GM03348 (cell line): ENCODE measurements at places on chromosomes 1 and 21.
A peak's percentile ranks its signal among the peaks of the same experiment; 100 is the strongest.

DNA sequence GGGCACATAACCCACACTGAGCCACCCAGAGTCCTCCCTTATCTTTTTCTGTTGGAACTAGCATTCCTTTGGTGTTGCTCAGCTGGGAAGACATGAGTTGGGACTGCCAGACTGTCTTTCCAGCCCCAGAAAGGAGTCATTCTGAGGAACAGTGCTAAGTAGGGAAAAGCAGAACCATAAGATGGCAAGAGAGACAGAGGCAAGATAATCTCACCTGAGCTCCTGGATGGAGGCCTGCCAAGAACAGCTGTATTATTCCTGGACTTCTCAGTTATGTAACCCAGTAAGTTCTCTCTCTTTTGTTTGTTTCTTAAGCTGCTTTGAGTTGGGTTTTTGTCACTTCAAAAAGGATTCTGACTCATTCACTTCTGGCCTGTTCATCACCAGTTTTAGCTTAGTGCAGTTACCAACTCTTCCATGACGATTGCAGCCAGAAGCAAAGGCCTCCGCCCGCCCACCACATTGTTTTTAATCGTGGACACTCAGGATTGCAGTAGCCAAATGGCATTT lies 134.4 kb downstream of the OMA1 start:
- peak; percentile 49 for DNase-seq

DNA sequence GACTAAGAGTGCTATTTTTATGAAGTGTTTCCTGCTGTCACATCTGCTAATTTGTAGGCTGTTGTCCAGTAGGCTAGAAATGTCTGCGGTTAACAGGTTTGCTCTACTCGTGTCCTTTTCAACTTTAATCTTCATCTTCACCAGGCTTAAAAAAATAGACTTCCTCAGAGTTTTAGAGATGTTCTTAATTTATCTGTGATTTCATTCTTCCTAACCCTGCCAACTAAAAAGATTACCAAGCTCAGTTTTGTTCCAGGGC lies 66.8 kb downstream of the SASS6 start:
- DNase-seq = no peak

DNA sequence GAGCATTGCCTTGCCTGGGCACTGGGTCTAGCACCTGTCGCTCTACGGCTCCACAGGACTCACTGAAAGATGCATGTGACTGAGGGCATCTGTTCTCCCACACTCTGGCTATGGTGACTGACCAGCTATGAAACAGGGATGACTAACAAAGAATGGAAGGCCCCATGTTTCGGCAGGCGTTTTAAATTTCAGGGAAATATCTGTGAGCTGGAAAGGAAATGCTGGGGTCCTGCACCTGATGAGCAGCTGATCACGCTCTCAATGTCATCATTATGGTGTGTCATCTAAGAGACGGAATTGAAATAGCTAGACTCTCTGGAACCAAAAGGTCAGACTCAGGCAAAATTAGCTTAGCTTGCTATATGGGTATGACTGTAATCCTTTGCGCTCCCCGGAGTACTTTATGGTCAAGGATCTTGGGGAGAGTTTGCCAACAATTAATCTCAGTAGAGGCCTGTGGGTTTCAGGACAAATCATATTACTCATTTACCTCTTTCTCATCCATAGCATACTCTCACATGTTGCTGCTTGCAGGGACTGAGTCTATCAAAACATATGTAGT lies 24.5 kb upstream of the PALMD start:
- no peak for DNase-seq

GRCh38 chr1:244383278-244383884 lies 68.3 kb downstream of the ADSS2 start:
- no peak for DNase-seq

DNA sequence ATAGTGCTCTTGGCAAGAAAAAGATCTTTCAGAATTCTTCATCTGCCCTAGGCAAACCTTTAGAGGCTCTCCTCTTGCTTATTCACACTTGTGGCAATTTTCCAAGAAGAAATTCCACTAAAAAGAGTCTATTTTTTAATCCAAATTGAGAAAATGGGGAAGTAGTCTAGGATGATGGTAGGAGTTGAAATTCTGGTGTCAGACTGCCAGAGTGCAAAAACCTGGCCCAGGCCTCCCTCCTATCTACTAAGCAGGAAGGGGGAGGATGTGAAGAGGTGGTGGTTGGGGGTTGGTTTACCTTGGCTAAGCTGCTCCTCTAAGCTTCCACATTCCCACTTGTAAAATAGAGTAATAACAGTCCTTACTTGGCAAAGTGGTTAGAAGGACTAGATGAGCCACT lies 120.6 kb upstream of the KCNJ15 start:
- DNase-seq = peak; percentile 22

GRCh38 chr1:202143768-202144401 lies 652 bp downstream of the ARL8A start:
- peak; percentile 78 for DNase-seq

DNA sequence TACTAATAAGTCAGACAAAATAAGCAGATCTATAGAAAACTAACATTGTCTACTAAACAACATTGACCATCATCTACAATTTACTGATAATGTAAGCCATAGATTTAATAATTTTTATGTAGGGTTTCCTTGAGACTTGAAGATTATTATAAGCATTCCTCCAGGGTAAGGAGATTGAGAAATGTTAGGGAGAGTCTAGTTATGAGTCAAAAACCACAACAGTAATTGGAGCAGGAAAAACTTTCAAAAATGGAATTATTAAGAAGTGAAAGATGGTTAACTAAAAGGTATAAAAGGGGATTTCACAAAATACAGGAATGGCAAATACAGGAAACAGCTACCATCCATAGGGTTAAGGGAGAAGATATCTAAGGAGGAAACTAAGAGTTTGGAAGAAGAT lies 12.4 kb upstream of the UHMK1 start:
- DNase-seq = peak; percentile 64
